Motor neuron (in vitro differentiated cells): ENCODE measurements at places on chromosomes 7 and 10. TPM values are rescaled to one million over a fixed set of nuclear protein-coding genes. Genes with fewer than 3 reads are reported as not detected.

CYP3A4 gene
- total RNA-seq, result 0.18 and 0.21 TPM in 2 replicates

GPC2 gene
- 6.6 and 9.2 TPM in 2 replicates for total RNA-seq

CPA4 gene
- 0.09 and 0.36 TPM in 2 replicates for total RNA-seq

CALCR gene
- 0.06 TPM in 1 of 2 replicates, not detected in the other for total RNA-seq

PTPRN2 gene
- total RNA-seq, result 10.2 and 11.7 TPM in 2 replicates

TDRD1 gene
- 0.14 and 0.15 TPM in 2 replicates for total RNA-seq

TMEM196 gene
- 12.5 and 13.2 TPM in 2 replicates for total RNA-seq

AKR1C1 gene
- 24.4 and 26.3 TPM in 2 replicates for total RNA-seq

ZKSCAN1 gene
- 26.1 and 27.6 TPM in 2 replicates for total RNA-seq

CRYGN gene
- 0.11 and 0.44 TPM in 2 replicates for total RNA-seq

ARMS2 gene
- total RNA-seq, result not detected in 2 replicates

NCF1 gene
- not detected in 2 replicates for total RNA-seq

FOXI2 gene
- total RNA-seq, result 0.32 TPM in 1 of 2 replicates, not detected in the other

NFE2L3 gene
- 12.0 and 19.2 TPM in 2 replicates for total RNA-seq

GNG11 gene
- total RNA-seq, result 0.76 and 0.94 TPM in 2 replicates

AKR1B15 gene
- total RNA-seq, result 0.05 and 0.25 TPM in 2 replicates

KIF11 gene
- 23.0 and 23.9 TPM in 2 replicates for total RNA-seq

CALHM1 gene
- total RNA-seq, result 0.22 and 0.58 TPM in 2 replicates

ADO gene
- 19.8 and 26.5 TPM in 2 replicates for total RNA-seq

CYP26A1 gene
- total RNA-seq, result 1.2 and 1.5 TPM in 2 replicates

C10orf105 gene
- total RNA-seq, result 1.9 and 2.1 TPM in 2 replicates

AMPH gene
- total RNA-seq, result 1.0 and 1.1 TPM in 2 replicates

KAZALD1 gene
- total RNA-seq, result 1.6 and 1.8 TPM in 2 replicates

MMP21 gene
- 0.15 TPM in 1 of 2 replicates, not detected in the other for total RNA-seq

TACR2 gene
- total RNA-seq, result 0.41 and 0.57 TPM in 2 replicates

CNTNAP2 gene
- total RNA-seq, result 0.09 and 1.9 TPM in 2 replicates

PDAP1 gene
- total RNA-seq, result 104 and 112 TPM in 2 replicates

NPC1L1 gene
- 0.15 and 0.16 TPM in 2 replicates for total RNA-seq

PKD2L1 gene
- 0.19 and 0.33 TPM in 2 replicates for total RNA-seq

ELOVL3 gene
- not detected in 2 replicates for total RNA-seq

PTF1A gene
- total RNA-seq, result not detected in 2 replicates
